ENCODE measurements at places on chromosomes 13 and 19.

- no peak for DNase-seq
Measured at GRCh38 chr13:50636007-50636704, 207.3 kb downstream of the DLEU7 start.

DNA sequence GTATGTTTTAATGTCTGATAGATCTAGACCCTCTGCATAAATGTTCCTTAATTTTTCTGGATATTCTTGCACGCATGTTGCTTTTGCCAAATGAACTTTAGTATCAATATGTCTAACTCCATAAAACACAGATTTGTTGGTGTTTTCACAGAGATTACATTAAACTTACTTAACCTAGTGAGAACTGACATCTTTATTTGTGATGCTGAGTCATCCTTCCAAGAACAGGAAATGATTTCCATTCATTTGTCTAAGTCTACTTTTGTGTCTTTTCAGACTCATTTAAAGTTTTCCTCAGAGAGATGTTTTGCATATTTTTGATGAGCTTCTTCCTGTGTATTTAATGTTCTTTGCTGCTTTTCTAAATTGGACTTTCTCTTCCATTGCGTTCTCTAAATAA, 184.0 kb downstream of the SLC7A1 start:
- DNase-seq = no peak

DNA sequence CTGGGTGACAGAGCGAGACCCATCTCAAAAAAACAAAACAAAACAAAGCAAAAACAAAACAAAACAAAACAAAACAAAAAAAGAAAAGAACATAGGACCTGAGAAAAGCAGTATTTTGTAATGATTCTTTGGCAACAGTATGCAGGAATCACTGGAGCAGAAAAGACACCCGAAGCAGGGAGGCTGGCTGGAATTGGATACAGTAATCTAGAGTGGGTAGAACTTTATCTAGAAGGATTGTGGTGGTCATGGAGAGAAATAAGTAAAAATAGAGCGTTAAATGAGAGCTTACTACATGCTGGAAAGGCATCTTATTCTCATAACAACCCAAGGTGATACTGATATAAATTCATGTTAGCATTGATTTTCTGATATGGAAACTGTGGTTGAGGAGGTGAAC, 51.2 kb downstream of the KLF5 start:
- no peak for DNase-seq

DNA sequence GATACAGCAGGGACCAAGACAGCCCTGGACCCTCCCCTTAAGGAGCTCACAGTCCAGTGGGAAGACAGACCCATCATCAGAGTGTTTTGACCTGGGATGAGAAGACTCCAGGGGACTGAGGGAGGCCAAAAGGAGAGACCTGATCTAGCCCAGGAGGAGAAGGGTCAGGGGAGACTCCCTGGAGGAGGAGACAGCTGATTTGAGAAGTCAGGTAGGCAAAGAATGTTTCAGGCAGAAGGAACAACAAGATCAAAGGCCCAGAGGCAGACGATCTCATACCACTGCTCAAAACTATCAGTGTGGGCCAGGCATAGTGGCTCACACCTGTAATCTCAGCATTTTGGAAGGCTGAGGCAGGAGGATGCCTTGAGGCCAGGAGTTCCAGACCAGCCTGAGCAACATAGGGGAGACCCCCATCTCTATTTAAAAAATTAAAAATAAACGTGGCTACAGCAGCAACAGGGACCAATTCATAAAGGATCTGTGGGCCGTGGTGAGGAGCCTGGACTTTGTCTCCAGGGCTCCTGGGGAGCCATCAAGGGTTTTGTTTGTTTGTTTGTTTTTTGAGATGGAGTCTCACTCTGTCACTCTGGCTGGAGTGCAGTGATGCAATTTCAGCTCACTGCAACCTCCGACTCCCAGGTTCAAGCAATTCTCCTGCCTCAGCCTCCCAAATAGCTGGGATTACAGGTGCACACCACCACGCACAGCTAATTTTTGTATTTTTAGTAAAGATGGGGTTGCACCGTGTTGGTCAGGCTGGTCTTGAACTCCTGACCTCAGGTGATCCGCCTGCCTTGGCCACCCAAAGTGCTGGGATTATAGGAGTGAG, 2.2 kb upstream of the COX6B1 start:
- no peak for DNase-seq

- DNase-seq = no peak
Measured at GRCh38 chr13:105643966-105644365, 891.5 kb downstream of the EFNB2 start.

DNA sequence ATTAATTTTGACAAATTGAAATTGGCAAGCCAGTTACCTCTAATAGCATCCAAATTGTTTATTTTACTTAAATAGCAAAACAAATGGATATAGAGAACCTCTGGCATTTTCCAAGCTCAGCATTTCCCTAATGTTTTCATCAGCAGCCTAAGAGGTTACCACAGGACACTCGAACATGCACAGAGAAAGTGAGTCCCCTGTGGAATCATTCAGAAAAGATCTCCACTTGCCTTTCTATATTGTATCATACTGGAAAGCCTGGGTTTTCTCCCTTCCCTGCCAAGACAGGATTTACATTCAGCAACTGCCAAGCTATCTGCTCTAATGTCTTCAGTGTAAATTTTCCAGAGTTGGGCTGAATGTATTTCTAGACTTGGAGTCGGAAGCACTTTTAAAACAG, 188.9 kb downstream of the KCTD12 start:
- no peak for DNase-seq

- no peak for DNase-seq
Measured at GRCh38 chr13:87169337-87169736, 501.8 kb upstream of the SLITRK5 start.

GRCh38 chr19:49326165-49326704, 1.2 kb upstream of the SLC6A16 start:
- no peak for DNase-seq
